NCI-H526 treated with DMSO at 0.1 percent for 48 hours (cell line): ENCODE measurements at places on chromosomes 1 and 21.
A peak's percentile ranks its signal among the peaks of the same experiment; 100 is the strongest.

DNA sequence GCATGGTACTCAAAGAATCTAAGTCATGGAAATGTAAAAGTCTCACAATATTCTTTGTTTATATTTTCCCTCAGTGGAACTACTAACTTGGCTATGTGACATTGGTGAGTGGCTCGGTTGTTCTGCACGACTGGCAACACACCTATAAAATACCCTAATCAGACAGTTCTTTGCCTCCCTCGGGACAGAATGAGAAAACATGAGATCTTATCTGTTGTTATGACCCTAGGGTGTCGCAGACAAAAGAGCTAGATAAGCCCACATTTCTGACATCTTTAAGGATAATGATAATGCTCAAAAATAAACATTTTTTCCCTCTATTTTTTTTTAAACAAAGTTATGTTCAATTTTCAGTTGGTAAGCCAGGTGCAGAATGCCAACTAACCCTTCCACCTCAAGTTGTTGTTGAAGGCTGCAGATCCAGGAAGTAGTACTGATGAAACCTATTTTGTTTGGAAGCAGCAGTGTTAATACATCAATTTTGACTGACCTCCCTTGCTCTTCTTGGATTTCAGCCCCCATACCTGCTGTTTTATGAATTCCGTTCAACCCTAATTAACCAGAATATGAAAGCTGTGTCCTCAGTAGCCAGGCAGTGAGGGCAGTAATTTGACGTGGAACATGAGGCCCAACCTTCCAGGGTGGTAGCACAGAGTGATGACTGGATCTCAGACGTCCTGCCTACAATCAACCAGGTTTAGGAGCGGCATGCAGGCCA, 108.7 kb upstream of the DUSP10 start:
- no peak for DNase-seq

DNA sequence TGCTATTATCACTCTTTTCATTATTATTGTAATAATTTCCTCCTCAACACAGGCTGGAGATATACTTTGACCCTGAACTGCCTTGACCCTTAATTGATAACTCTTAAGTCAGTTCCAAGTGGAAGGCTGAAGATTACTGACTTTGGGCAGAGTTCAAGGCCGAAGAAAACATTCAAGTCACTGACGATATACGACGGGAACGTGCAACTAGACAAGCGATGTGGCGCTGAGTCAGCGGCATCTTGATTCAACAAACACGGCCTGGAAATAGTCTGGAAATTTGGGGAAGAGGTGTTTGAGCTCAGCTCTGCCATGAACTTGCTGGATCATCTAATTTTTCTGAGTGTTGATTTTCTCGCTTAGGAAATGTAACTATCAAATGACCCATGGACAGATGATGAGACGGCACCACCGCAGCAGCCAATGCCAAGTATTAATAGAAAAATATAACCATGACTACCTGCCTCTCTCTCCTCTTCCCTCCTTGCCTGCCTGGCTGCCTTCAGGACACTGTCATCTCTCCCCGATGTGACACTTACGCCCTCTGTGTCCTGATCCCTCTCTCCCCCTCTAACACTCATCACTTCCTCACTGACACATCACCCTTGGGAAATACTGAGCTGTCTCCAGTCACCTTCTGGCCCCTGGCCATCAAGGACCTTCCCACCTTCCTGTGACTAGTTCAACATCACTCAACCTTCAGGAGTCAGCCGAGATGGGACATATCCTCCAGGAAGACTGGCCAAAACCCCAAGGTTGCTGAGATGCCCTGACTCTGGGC, 49.4 kb downstream of the TMCO4 start:
- no peak for DNase-seq

GRCh38 chr1:214505134-214505533, 46.3 kb downstream of the PTPN14 start:
- no peak for DNase-seq

DNA sequence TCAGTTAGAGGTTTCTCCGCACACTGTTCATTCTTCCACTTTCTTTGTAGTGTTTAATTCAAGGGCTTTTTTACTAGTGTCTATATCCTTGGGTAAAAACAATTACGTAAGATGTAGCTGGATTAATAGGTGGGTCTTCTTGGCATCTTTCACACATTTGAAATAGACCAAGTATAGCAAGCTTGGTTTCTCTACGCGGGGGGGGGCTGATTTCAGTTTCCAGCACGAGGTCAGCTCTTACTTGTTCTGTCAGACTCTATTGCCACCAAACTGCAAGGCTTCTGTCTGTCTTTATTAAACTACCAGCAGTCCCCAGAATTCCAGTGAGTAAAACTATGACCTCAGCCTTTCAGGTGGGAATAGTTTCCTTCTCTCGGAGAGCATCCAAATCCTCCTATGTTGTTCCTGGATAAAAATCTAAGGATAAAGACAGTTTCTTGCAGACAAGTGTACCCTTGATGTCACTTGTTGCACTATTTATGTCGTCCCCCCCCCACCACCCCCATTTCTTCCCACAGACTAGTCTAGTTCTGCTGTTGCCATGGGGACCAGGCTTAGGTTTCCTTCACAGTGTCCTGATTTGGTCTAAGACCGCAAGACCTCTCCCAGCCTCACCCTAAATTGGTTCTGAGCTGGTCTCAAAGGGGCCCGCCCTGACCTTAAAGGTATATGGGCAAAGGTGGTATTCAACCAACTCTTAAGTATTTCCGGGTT, 17.0 kb downstream of the SPATA46 start:
- no peak for DNase-seq

DNA sequence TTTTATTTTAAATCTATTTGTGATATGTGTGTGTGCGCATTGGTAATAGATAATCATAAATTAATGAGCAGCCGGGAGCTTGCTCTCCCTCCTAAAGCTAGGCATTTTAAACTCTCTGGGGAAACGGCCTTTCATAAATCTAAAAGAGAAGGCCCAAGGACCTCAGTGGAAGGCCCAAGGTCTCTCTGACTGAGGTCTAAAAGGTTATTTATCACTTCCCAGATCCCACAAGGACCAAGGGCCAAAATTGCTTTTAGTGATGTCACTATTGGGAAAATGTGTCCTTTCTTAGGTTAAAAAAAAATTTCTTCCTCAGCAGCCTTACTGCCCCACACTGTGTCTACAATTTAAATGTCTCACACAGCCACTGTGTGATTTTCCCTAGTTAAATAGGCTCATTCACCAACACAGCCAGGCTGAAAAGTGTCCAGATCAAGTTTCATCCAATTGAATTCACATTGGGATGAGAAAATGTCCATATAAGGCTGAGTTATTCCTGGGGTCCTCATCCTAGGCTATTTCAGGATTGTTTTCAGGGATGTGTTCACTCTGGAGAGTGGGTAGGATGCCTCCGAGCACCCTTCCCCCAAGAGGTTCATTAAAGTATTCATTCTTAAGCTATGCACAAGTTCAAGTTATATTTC, 46.1 kb downstream of the SLC44A3 start:
- DNase-seq = peak; percentile 30

DNA sequence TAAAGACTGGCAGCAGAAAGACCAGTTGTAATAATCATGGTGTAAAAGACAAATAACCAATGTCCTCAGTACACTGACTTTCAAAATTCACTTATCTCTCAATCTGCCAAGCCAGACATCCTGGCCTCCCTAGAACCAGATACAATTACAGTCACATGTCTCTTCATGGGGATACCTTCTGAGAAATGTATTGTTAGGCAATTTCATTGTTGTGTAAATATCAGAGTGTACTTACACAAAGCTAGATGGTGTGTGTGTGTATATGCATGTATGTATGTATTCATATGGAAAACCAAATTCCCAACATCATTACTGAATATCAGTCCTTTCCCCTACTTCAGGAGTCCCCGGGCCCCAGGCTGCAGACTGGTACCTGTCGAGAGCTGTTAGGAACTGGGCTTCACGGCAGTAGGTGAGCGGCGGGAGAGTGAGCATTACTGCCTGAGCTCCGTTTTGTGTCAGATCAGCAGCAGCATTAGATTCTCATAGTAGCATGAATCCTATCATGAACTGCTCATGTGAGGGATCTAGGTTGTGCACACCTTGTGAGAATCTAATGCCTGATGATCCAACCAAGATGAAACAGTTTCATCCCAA, 65.3 kb upstream of the ZNF326 start:
- DNase-seq = no peak

DNA sequence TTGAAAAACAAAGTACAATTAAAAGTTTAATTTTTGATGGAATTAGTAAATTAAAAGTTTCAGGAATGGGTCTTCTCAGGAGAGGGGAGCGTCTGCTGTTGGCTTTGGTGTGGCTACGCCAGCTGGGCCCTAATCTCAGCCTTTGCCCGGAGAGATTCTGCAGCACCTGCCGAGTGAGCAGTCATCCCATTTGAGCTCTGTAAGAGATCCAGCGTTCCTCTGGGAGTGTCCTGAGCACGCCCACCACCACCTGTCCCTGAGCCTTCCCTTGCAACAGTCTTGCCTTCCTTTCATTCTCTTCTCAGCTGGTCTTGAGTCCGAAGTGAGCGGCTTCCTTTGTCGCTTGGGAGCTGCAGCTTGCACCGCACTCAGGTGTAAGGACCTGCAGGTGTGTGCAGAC, 263.1 kb downstream of the CAMTA1 start:
- DNase-seq = no peak

GRCh38 chr1:9827558-9828185, 3.9 kb upstream of the CLSTN1 start:
- DNase-seq = no peak

DNA sequence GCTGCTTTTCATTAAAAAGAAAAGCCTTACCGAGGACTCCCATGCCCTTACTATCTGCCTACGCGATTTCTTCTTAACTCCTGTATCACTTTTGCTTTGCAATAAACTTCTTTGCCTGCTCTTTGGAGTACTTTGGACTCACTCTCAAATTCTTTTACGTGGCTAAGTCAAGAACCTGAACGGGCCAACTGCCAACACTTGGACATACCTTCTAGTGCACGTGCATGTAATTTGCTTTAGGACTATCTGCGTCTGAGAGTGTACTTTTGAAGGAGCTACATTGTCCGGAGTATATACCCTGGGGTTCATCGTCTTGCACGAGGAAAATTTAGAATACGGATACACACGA, 3.6 kb upstream of the OTUD3 start:
- DNase-seq = no peak

DNA sequence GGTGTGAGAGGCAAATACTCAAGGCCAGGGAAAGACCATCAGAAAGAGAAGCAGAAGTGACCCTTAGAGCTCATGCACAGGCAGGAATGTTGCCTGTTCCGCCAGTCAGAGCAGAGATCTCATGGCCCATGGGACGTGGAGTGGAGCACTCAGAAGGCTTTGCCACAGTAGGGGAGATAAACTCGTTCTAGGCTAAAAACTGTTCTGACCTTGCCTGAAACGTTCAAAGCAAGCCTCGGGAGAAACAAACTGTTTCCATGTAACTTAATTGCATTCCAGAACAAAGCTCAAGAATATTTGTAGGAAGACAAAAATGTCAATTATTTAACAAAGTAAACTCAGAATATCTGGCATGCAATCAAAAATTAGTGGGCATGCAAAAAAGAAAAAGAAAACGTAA, 20.7 kb upstream of the SLC19A1 start:
- no peak for DNase-seq

DNA sequence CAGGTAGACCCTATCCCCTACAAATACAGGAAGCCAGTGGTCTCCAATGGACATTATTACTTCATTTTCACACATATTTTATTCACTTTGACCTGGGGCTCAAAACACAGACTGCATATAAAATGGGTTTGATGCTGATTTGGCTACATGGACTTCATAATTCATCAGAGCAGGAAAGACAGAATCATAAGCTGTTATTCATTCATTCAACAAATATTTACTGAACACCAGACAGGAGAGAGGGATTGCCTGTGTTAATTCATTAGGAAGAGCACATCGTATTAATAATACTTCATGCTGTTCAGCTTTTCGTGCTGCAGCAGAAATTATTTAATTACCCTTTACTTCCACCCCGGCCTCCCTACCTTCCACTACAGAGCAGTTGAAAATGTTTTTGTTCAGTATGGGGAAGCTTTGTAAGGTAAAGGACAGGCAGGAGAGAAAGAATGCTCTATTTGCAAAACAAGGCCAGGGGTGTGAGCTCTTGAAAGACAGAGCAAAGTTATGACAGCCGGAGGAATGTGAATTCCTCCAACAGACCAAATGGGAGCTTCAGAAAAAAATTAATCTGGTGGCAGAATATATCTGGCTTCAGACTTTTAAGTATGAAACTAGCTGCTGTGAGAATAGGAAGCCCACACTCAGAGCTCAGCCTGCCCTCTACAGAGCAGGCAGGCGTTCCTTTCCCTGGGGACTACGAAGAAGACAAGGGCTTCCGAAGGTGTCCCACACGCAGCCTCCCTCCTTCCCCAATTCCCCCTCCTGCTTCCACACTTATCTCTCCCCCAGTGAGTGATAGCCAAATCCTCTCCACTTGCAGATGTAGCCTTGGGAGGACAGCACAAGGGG, 58.0 kb downstream of the MDM4 start:
- DNase-seq = peak; percentile 37

DNA sequence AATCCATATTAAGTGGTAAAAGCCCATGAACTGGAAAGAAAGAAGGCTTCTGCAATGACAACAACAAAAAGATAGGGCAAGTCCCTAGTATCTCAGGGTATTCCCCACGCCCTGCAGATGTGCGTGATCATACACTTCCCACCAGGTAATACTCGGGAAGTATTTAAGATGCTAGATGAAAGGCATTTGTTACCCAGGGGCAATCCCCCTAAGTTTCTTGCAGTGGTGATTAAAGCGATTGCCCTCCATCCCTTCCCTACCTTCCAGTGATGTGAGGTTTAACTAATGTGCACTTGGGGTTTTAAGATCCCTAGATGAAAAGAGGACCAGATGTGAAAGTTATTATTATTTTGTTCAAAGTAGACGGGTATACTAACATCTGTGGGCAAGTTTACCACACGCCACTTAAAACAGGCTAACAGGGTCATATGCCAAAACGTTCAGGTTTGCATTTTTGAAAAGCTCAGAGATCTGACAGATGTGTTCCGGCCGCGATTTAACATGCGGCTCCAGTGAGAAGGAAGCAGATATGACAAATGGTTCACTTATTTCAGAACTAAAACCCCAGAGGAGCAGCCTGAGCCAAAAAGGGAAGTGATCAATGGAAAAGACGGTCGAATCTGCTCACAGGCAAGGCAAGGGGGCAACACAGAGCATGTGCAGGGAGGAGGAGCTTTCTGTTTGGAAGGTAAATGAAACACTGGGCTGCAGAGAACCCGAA, 17.4 kb downstream of the TIAM1 start:
- DNase-seq = no peak

DNA sequence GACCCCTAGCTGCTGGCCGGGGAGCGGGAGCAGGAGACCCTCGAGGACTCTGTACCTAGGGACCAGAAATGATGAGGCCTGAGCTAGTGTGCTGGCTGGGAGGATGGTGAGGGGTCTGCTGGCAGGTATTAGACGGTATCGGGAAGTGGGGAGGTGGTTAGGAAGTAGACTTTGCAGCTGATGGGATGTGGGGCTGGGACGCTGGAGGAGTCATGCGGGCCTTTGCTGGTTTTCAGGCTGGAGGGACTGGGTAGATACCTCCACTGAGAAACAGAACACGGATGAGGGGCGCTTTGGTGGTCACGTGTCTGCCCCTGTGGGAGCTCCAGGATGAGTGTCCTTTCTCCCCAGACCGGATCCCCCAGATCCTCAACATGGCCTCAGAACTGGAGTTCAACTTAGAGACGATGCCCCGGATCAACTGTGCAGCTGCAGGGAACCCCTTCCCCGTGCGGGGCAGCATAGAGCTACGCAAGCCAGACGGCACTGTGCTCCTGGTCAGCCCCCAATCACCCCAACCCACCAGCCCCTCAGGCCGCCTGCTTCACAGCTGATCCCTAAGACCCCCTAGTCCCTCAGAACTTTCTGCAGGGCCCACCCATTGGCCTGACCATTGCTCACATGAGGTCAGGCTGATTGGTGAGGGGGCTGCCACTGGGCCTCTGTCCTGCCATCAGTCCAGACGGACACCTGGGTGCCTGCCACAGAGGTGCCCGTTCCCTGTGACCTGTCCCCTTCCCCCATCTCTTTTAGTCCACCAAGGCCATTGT, 8.0 kb downstream of the TIE1 start:
- no peak for DNase-seq
